ENCODE measurements at places on chromosomes 11 and 22.

- peak; percentile 14 for DNase-seq
These were observed 23.8 kb upstream of the ALDH3B2 start for GRCh38 chr11:67698247-67698646.

- no peak for DNase-seq
These were observed 20.8 kb downstream of the TAF1D start for GRCh38 chr11:93720522-93720921.

GRCh38 chr11:17765356-17766072 is 30.9 kb downstream of the KCNC1 start:
- DNase-seq, result peak; percentile 3

- no peak for DNase-seq
These were observed 65.1 kb upstream of the CARD18 start for GRCh38 chr11:105204636-105205035.

GRCh38 chr11:130411223-130411622 is 17.2 kb downstream of the ADAMTS8 start:
- DNase-seq, result no peak

GRCh38 chr11:63534895-63535461 is 1.6 kb upstream of the PLAAT4 start:
- no peak for DNase-seq

- DNase-seq, result peak; percentile 51
These were observed 451.3 kb downstream of the TBC1D22A start for GRCh38 chr22:47213571-47214230.

- DNase-seq, result no peak
These were observed 15.2 kb downstream of the UFD1 start for GRCh38 chr22:19463491-19464469.
